ENCODE measurements at places on chromosomes 4 and X.
A peak's percentile ranks its signal among the peaks of the same experiment; 100 is the strongest.

GRCh38 chr4:90816754-90817153, 689.6 kb downstream of the CCSER1 start:
- DNase-seq = no peak

DNA sequence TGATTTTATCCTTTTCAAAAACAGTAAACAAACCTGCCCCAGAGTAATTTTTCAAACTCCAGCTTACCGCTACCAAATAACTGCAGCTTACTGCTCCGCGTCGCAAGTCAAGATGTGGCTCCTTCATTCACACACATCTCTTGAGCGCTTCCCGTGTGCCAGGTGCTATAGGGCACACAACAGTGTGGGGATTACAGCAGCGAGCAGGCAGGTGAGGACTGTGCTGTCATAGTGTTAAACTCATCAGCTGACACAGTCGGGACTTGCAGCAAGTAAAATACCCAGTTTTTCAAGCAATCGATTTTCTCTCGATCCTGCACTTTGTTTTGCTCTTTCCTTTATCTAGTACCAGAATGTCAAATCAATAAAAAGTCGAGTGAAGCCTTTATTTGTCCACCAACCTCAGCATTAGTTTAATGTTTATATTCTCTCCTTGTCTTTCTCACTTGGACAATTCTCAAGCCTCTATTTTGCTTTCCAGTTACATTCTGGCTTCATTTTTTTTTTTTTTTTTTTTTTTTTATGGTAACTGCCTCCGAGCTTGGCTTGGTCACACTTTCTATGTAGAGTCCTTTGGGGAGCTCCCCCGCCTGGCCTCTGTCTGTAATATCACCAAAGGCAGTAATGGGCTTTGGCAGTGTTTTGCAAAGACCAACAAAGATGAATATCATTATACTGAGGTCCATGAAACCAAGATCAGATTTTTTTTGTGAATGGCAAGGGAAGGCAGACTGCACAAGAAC, 8.3 kb upstream of the ASB5 start:
- peak; percentile 37 for DNase-seq

DNA sequence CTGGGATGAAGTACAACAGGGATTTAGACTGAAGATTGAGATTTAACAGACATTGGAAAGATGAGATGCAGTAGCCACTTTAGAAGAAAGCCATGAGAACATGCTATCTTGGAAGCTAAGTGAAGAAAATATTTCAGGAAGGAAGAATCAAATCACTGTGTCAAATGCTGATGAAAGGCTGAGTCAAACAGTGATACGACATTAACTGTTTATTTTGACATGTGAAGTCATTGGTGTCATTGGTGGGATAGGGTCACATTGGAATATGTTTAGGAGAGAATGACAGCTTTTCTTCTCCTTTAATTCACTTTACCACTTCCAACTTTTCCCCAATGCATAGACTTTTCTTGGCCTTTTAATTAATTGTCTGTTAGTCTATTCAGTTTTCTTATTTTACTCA, 653.0 kb upstream of the BOD1L1 start:
- no peak for DNase-seq

DNA sequence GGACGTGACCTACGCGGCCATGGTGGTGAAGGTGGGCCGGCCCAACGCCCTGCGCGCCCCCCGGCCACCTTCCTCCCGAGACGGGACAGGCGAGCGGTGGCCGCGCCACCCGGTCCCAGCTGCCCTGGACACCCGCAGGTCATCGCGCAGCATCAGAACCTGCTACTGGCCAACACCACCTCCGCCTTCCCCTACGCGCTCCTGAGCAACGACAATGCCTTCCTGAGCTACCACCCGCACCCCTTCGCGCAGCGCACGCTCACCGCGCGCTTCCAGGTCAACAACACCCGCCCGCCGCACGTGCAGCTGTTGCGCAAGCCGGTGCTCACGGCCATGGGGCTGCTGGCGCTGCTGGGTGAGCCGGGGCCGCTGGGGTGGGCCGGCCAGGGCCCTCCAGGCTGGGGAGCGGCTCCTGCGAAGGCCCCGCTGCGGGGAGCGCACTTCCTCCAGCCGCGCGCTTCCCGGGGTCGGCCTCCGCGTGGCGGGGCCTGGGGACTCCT, 9.0 kb upstream of the SLC26A1 start:
- no peak for DNase-seq

GRCh38 chrX:22037225-22037624, 5.1 kb downstream of the PHEX start:
- no peak for DNase-seq

DNA sequence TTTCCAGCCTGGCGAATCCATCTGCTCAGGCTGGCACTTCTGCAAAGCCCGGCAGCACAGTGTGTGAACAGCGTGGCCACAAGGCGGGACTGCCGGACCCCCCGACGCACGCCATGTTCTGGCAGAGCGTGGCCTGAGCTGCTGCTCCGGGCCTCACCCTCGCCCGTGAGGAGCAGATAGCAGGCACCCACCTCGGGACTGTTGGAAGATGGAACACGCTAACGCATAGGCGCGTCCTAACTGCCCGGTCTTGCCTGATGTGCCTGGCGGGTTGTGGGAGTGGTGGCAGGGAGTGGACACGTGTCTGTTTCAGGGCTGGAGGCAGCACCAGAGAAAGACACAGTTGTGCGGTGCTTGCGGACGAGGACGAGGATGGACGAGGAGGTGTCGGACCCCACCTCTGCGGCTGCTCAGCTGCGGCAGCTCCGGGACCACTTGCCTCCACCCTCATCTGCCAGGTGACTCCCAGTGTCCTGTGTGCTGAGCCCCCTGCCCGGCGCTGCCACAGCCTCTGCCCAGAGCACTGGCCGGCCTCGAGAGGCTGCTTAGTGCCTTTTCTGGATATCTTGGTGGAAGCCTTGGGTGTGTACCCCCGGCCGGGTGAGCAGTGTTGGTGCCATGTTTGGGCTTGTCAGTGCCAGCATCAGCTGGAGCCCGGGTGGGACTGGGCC, 28.2 kb downstream of the UVSSA start:
- DNase-seq = peak; percentile 15

DNA sequence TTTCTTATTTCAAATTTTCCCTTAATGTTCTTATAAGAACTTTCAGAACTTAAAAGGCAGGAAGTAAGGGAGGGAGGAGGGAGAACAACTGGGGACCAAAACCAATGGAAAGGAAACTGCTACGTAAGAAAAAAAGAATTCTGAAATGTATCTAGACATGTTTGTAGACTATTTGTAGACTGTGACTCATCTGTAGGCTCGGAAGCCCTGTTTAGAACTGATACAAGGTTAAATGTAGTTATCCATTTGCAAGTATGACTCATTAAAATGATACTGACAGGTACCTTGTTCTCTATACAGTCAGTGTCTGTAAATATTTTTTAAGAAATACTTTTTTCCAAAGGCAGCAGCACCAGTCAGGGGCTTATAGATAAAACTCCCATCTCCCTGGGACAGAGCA, 202.0 kb downstream of the DHX15 start:
- no peak for DNase-seq

DNA sequence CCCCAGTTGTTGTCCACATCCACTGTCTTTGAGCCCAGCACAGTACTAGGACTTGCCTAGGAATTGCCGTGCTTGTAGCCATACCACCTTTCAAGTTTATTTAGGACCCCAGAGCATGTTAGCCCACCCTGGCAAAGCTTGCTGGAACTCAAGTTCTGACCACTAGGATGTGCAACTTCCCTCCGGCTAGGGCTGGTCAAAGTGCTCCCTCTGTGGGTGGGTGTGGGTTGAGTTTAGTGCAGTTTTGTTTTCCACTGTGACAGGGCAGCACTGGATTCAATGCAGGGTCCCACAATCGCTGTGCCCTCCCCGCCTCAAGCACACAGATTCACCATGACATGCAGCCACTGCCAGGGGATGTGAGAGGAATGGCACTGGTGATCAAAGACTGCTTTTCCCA, 96.0 kb downstream of the RASGEF1B start:
- no peak for DNase-seq

DNA sequence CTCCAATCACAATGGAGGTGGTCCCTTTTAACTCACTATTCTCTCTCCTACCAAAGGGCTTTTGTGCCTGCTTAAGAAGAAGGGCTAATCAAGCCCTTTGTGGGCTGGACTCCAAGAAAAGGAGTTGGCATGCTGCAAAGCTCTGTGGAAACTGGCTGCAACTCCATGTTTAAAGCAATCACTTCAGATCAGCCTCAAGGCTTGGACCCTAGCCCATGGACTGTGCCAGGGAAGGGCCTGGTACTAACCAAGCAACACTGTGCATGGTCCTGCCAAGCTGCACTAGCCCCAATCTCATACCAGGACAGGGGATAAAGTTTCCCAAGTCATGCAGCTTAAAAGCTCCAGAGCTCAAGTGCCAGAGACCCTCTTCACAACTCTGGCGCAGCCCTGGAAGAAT, 86.7 kb downstream of the ATP8A1 start:
- DNase-seq = peak; percentile 76

DNA sequence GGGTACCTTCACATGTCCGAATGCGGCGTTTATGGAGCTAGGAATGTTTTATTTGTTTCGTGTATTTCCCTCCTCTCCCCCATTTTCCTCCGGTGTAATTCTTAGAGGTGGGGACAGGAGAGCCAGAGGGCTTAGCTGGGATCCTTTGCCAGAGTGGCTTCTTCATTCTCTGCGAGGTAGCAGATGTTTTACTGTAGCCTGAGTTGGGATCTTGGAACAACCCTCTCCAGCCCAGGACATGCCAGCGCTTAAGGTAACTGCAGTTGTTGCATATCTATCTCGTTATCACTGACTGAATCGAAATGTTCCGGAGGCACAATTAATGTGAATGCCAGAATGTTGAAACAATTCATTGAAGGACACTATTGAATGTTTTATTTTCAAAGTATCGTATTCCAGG, 59.0 kb upstream of the DYNLT3 start:
- no peak for DNase-seq

DNA sequence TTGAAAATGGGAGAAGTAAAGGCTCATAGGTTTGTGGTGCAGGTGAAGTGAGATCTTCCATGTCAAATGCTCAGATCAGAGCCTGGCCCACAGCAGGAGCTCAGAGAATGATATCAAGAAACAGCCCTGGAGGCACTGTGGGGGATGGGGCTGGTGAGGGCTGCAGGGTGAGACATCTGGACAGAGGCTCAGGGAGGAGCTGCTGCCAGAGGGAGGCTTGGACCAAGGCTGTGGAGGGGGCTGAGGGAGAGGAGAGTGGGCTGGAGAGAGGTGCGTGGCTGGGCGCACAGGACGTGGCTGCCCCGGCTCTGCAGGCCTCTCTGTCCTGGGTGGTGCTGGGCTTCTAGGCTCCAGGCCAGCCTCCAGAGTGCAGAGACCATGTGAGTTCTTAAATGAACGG, 5.6 kb downstream of the SORCS2 start:
- DNase-seq = no peak

DNA sequence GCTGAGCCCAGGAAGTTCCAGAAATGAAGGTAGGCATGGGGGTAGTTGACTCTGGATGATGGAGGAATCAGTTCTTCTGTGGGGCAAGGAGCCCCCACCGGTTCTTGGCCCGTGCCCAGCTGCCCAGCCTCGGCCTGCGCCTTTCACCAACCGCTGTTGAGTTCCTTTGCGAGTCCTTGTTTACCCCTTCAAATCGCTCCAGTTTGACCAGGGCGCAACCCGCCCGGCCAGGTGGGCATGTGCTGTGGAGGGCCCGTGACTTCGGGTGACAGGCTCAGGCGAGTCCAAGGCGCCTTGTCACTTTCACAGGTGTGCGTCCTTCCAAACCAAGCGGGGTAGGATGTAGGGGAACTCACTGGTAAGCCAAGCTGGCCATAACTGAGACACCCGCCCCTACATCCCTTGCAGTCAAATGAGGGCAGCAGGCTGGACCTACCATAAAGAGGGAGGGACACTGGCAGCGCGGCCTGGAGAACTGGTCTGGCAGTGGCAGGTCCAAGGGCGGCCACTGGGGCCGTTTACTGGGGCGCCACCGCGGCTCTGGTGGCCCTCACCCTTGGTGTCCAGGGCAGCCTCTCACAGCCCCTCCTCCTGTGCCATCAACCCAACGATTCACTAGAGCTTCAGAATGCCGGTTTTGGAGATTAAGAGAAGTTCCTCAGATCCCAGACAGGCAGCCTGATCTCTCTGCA, 160.3 kb upstream of the ZIC3 start:
- no peak for DNase-seq

DNA sequence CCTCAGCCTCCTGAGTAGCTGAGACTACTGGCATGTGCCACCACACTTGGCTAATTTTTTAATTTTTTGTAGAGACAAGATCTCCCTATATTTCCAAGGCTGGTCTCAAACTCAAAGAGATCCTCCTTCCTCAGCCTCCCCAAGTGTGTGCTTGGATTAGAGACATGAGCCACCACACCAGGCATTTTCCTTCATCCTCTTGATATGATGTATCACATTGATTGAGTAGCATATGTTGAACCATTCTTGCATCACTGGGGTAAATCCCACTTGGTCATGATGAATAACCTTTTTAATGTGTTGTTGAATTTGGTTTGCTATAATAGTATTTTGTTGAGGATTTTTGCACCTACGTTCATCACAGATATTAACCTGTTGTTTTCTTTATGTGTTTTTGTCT, 24.2 kb upstream of the PPM1K start:
- no peak for DNase-seq

DNA sequence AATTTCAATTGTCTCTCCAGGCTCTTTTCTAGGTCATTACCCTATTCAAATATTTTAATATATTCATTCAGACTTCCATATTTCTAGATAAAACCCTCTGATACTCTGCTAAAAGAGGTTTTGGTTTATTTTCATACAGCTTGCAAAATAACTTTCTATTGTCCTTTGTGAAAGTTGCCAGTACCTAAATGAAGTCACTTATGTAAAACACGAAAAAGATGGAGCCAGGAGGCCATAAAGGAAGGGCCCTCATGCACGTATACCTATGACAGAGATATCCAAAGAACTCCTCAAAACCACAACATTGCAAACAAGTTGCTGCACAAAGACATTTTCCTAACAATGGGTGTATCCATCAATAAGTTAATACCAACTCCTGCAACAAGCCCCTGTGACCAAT, 25.7 kb upstream of the ELOVL6 start:
- DNase-seq = no peak

All from left ventricle myocardium inferior (tissue), 1 donor.